ENCODE measurements at places on chromosomes 11 and 22.
A peak's percentile ranks its signal among the peaks of the same experiment; 100 is the strongest.

- DNase-seq = no peak
Measured at GRCh38 chr11:6393989-6394670, 3.9 kb downstream of the SMPD1 start.

DNA sequence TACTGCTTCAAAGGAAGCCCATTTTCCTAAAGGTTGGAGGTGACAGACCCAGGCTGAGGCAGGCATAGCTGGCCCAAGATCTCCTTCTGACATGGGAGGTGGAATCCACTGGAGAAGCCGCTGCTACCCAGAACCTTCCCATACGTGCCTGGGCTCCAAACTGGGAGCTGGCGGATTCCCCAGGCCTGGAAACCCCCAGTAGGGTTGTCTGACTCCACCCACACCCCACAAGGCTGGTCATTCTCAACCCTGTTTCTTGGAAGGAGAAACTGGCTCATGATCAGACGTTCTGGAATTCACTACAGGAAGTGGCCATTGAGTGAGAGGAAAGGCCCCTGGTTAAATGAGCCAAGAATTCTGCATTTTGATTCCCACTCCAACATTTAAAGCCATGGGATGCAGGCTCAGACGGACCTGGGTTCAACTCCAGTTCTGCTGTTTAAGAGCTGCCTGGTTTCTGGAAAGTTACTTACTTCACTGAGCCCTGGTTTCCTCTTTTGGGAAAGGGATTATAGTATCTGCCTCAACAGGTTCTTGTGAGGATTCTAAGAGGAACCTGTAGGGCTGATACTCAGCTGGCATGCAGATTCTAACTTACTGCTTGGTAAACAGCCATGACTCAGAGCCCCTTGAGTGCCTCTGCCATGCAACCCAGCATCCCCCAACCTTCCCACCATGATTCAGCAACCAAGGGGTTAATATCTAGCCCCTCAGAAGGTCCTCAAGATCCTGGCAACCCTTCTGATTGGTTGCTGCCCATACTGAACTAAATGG, 19.4 kb upstream of the TSKU start:
- no peak for DNase-seq

GRCh38 chr11:46896719-46897406, 21.5 kb downstream of the LRP4 start:
- DNase-seq = peak; percentile 72

- DNase-seq = no peak
Measured at GRCh38 chr11:129320494-129320893, 55.2 kb upstream of the BARX2 start.

DNA sequence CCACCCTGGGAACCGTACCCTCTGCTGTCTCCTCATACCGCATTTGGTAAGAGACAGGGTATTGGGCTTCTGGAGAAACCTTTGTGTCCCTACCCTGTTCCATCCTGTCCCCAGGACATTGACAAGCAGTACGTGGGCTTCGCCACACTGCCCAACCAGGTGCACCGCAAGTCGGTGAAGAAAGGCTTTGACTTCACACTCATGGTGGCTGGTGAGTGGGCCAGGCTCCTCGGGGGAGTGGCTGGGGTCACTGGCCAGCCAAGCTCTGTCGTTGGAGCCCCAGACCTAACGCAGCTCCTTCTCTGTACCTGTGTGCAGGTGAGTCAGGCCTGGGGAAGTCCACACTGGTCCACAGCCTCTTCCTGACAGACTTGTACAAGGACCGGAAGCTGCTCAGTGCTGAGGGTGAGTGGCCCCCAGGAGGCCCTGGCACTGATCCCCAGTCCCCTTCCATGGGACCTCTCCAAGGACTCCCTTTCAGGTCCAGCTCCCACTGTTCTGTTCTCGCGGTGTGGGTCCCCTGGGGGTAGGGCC, 3.8 kb upstream of the GP1BB start:
- DNase-seq = no peak

DNA sequence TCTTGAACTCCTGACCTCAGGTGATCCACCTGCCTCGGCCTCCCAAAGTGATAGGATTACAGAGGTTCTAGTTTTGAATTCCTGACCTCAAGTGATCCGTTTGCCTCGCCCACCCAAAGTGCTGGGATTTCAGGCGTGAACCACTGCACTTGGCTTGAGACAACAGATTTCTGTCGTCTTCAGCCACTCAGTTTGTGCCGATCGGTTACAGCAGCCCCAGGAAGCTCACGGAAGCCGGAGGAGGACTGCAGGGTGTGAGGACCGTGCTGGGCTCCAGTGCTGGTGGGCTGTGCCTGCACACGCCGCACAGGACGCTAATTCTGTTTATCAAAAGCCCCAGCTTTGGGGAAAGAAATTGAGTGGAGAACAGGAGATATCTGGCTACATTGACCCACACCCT, 82.0 kb downstream of the CELSR1 start:
- no peak for DNase-seq

- DNase-seq = no peak
Measured at GRCh38 chr22:30610299-30610698, 3.3 kb downstream of the TCN2 start.

- peak; percentile 40 for DNase-seq
Measured at GRCh38 chr11:69156673-69157155, 979 bp downstream of the SMIM38 start.

GRCh38 chr22:44439356-44440223, 58.4 kb downstream of the RTL6 start:
- no peak for DNase-seq

DNA sequence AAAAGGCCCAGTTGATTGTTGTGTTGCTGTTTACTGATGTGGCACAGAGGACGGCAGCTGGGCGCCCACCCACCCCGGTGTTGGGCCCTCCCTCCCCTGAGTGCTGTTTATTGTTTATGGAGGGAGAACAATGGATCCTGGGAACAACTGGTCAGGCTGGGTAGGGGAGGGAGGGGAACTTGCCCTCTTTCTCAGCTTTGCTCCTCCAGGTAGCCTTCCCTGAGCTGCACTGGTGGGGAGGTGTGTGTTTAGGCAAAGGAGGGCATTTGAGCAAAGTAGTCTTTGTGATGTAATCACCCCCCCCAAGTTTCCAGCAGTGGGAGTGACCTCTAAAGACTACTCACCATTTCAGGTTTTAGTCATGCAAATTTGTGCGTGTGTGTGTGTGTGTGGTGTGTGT, 1035.3 kb downstream of the NTM start:
- DNase-seq = no peak

DNA sequence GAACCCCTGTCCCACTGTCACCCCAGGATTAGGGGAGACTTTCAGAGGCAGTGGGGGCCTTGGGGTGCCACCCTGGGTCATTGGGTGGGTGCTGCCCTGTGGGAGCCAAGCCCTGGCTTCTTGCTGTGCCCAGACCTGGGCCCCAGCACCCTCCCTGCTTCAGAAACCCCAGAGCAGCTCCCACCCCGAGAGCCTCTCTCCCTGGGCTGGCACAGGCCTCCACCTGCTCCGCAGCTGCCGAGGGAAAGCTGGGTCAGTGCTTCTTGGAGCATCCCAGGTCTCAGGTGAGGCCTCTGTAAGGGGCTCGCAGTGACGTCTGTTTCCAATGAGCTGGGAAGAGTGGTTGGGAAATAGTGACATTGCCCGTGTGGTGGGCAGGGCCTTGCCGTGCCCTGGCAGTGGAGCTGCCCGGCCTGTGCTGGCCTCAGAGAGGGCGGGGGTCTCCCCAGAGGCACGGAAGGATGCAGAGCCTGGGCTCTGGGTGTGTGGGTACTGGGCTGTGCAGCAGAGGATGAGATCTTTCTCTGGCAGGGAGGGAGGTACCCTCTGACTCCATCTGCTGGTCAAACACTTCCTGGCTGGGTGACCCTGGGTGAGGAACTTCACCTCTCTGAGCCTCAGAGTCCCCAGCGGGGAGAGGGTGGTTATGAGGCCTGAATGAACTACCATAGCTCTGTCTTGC, 23.0 kb downstream of the C22orf23 start:
- DNase-seq = no peak

GRCh38 chr22:49483281-49483870, 344.3 kb downstream of the BRD1 start:
- DNase-seq = no peak

DNA sequence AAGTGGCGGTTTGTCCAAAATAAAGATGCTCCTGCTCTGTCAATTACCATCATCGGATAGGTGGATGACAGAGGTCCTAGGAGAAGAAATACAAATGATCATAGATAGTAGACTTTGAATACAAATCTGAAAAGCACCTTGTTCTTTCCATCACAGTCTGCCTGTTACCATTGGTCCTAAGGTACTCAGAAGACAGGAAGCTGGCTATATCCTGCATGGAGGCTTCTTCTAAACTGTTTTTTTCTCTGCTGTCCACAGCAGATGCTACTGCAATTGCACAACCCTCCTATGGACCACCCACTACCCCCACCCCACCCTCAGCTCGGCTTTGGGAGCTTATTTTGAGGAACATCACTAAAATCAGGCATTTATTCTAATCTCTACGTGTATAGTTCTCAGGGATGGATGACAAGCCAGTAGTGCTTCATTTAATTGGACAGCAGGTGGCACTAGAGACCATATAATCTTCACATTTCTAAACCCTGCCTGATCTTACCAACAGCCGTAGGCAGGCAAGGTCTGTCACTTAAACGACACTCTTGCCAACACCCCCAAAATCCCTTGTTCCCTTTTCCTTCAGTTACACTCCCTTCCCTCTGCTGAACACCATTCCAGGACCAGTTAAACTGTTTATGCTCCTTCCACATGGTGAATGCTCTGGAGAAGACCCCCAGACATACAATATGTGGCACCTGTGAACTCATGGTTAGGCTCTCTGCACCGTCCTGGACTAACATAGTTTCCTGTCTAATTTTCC, 6.6 kb upstream of the PTS start:
- DNase-seq = peak; percentile 74

GRCh38 chr11:833114-833791, 501 bp downstream of the CD151 start:
- peak; percentile 72 for DNase-seq

- DNase-seq = peak; percentile 38
Measured at GRCh38 chr11:115501893-115502589, 2.2 kb downstream of the CADM1 start.

DNA sequence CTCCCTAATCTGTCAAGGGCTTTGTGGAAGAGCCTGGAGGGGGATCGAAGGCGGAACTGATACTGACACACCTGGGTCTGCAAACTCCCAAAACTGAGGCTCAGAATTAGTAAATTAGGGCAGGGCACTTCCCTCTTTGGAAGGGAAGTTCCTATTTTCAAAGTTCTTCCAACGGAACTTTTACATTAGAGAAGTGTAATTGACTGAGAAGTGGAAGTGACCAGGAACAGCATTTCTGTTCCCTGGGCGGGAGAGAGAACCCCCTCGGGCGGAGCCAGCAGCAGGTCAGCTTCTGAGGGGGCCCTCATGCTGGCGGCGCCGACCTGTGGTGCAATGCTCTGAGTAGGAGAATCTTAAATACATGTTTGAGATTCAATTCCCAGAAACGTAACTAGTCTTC, 1.1 kb upstream of the CBL start:
- peak; percentile 30 for DNase-seq

- no peak for DNase-seq
Measured at GRCh38 chr11:62479631-62480201, 60.9 kb downstream of the SCGB1A1 start.

GRCh38 chr11:86211619-86212018, 32.9 kb upstream of the EED start:
- DNase-seq = peak; percentile 59

- no peak for DNase-seq
Measured at GRCh38 chr22:31651664-31652063, 10.4 kb downstream of the PISD start.

- DNase-seq = no peak
Measured at GRCh38 chr11:69364921-69365320, 71.0 kb downstream of the MYEOV start.

- DNase-seq = no peak
Measured at GRCh38 chr11:75959540-75959939, 144.5 kb downstream of the UVRAG start.

- DNase-seq = no peak
Measured at GRCh38 chr22:39515266-39516050, 4.9 kb upstream of the ATF4 start.

- DNase-seq = no peak
Measured at GRCh38 chr11:79822766-79823165, 381.9 kb upstream of the TENM4 start.

- DNase-seq = no peak
Measured at GRCh38 chr11:93741882-93742226, 382 bp downstream of the C11orf54 start.

- no peak for DNase-seq
Measured at GRCh38 chr11:118057251-118058145, 19.4 kb upstream of the TMPRSS4 start.

- no peak for DNase-seq
Measured at GRCh38 chr11:112497826-112498225, 237.2 kb upstream of the PLET1 start.
